ENCODE measurements at places on chromosomes 5 and 9.

DNA sequence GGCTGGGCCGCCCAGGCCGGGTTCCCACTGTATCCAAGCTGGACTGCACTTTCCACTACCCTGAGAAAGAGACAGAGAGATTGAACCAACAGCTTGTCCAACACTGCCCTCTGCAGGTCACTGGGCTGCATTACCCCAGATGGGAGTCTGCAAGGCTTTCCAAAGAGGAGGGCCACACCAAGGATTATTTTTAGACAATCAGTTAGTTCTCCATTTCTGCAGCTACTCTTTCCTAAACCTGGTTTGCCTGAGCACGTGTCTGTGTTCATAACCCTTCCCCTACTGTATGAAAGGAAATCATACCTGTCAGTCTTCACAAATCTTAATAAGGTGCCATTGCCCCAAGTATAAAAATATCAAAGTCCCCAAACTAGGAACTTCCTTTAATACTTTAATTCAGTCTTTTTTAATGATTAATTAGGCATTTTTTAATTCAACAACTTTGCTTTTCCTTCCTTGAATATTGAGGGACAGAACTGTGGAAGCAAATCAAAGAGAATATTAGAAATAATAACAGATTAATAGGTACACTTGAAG, 13.4 kb upstream of the FGF1 start:
- peak; percentile 92 for DNase-seq
- peaks cover 21% of the 10 kb centered on the region for H3K4me1 ChIP-seq
- no peaks in the 10 kb centered on the region for H3K27me3 ChIP-seq
- peak overlapping the region; percentile 16 for H3K27ac ChIP-seq

GRCh38 chr9:127627494-127627855, 15.4 kb downstream of the STXBP1 start:
- no peaks in the 10 kb centered on the region for H3K27me3 ChIP-seq
- no peak overlapping the region for H3K27ac ChIP-seq
- no peak overlapping the region for H3K4me3 ChIP-seq
- peaks cover 18% of the 10 kb centered on the region for H3K4me1 ChIP-seq
- H3K36me3 ChIP-seq, result no peaks in the 10 kb centered on the region
- DNase-seq, result no peak

DNA sequence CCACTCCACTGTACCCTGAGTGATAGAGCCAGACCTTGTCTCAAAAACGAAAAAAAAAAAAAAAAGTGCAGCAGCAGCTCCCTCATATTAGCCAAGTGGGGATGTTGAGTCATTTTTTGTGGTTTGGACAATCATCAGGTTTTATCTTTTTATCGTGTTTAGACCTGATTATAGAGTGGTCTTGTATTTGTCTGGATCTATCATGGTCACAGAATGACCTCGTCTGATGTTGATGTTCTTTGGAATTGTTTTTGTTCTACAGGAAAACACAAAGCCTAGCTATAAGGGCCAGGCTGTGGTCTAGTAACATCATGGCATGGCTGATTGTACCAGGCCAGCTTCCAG, 1.6 kb upstream of the FBXW11 start:
- peaks cover 35% of the 10 kb centered on the region for H3K4me1 ChIP-seq
- no peak for DNase-seq
- H3K4me3 ChIP-seq, result no peak overlapping the region
- no peak overlapping the region for H3K27ac ChIP-seq

GRCh38 chr5:144460600-144460999, 289.9 kb downstream of the KCTD16 start:
- no peaks in the 10 kb centered on the region for H3K4me1 ChIP-seq
- no peaks in the 10 kb centered on the region for H3K27me3 ChIP-seq
- H3K36me3 ChIP-seq, result no peaks in the 10 kb centered on the region
- no peak overlapping the region for H3K27ac ChIP-seq
- no peak for DNase-seq

GRCh38 chr5:169511708-169512107, 71.9 kb upstream of the SPDL1 start:
- no peaks in the 10 kb centered on the region for H3K36me3 ChIP-seq
- H3K27ac ChIP-seq, result no peak overlapping the region

DNA sequence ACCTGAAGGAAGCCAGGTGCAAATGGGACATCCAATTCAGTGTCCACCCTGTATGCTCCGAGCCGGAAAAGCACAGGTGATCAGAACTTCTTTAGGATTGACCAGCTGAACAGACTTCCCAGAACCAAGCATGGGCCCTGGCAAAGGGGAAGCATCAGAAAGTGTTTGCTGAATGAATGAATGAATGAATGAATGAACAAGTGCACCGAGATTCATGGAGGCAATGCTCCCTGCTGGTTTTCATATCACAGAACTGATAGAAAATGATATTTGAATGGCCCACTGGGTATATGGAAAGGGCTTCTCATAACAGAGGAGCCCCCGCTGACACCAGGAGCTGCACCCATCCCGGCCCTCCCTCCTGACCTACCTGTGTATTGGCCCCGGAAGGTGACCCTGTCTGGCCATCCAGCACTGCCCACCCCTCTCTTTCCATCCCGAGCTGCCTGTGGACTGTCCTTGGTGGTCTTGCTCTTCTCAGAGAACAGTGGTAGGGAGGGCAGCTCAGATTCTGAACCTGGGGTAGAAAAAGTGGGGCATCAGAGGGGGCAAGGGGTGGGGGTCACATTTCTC, 15.9 kb downstream of the ORM2 start:
- no peaks in the 10 kb centered on the region for H3K27me3 ChIP-seq
- H3K4me1 ChIP-seq, result peaks cover 24% of the 10 kb centered on the region
- no peak for DNase-seq
- no peak overlapping the region for H3K4me3 ChIP-seq
- H3K36me3 ChIP-seq, result no peaks in the 10 kb centered on the region
- H3K27ac ChIP-seq, result no peak overlapping the region

- H3K36me3 ChIP-seq, result no peaks in the 10 kb centered on the region
- H3K4me3 ChIP-seq, result no peak overlapping the region
- DNase-seq, result no peak
- H3K4me1 ChIP-seq, result peaks cover 65% of the 10 kb centered on the region
Observed at GRCh38 chr5:1502046-1502736, 21.6 kb downstream of the LPCAT1 start.

GRCh38 chr9:91296354-91296753, 65.4 kb downstream of the AUH start:
- H3K27me3 ChIP-seq, result no peaks in the 10 kb centered on the region
- peaks cover 25% of the 10 kb centered on the region for H3K4me1 ChIP-seq
- no peaks in the 10 kb centered on the region for H3K36me3 ChIP-seq
- H3K4me3 ChIP-seq, result no peak overlapping the region
- no peak overlapping the region for H3K27ac ChIP-seq

DNA sequence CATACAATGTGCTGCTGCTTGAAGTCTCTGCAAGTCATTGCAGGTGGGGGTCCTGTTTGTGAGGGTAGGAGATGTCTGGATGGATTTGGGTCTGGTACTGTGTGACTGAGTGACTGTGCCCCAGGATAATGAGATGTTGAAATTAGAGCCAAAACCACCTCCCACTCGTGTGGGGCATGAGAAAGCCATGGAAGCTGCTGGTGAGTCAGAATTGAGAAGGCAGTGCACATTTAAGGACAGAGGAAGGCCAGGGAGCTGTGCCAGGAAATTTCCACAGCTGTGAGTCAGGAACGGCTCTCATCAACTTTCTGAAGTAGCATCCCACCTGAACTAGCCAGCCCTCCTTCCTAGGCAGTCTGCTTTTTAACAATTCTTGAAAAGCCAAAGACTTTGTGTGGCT, 229.8 kb downstream of the DRD1 start:
- H3K4me1 ChIP-seq, result peaks cover 4% of the 10 kb centered on the region
- H3K27me3 ChIP-seq, result no peaks in the 10 kb centered on the region

GRCh38 chr5:35342664-35343063, 112.4 kb upstream of the PRLR start:
- H3K4me1 ChIP-seq, result no peaks in the 10 kb centered on the region
- H3K4me3 ChIP-seq, result no peak overlapping the region
- H3K27ac ChIP-seq, result no peak overlapping the region
- H3K36me3 ChIP-seq, result no peaks in the 10 kb centered on the region
- no peaks in the 10 kb centered on the region for H3K27me3 ChIP-seq
- DNase-seq, result no peak

- H3K27me3 ChIP-seq, result no peaks in the 10 kb centered on the region
- H3K4me1 ChIP-seq, result no peaks in the 10 kb centered on the region
- no peaks in the 10 kb centered on the region for H3K36me3 ChIP-seq
- DNase-seq, result no peak
Observed at GRCh38 chr5:105840800-105841199, 1829.9 kb downstream of the EFNA5 start.

- H3K4me1 ChIP-seq, result no peaks in the 10 kb centered on the region
- H3K27ac ChIP-seq, result no peak overlapping the region
- DNase-seq, result no peak
- H3K4me3 ChIP-seq, result no peak overlapping the region
- no peaks in the 10 kb centered on the region for H3K27me3 ChIP-seq
Observed at GRCh38 chr5:171850324-171850947, 64.8 kb downstream of the SMIM23 start.

- no peak overlapping the region for H3K27ac ChIP-seq
- H3K36me3 ChIP-seq, result no peaks in the 10 kb centered on the region
- H3K4me1 ChIP-seq, result no peaks in the 10 kb centered on the region
- no peaks in the 10 kb centered on the region for H3K27me3 ChIP-seq
- H3K4me3 ChIP-seq, result no peak overlapping the region
Observed at GRCh38 chr9:123964761-123965160, 34.8 kb upstream of the DENND1A start.

GRCh38 chr5:10702040-10702629, 58.9 kb downstream of the DAP start:
- no peaks in the 10 kb centered on the region for H3K27me3 ChIP-seq
- H3K4me3 ChIP-seq, result no peak overlapping the region
- DNase-seq, result no peak
- no peak overlapping the region for H3K27ac ChIP-seq
- H3K4me1 ChIP-seq, result peaks cover 31% of the 10 kb centered on the region

DNA sequence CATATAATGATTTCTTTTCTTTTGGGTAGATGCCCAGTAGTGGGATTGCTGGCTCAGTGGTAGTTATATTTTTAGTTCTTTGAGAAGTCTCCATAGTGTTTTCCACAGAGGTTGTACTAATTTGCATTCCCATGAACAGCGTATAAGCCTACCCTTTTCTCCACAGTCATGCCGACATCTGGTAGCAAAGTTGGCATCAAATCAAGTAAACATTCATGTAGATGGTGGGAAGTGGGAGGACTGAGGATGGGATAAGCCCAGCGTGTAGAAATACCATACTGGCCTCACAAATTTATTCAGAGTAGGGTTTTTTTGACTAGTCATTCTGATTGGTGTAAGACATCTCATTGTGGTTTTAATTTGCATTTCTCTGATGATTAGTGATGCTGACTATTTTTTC, 115.4 kb downstream of the EGFLAM start:
- DNase-seq, result no peak
- no peaks in the 10 kb centered on the region for H3K36me3 ChIP-seq
- no peak overlapping the region for H3K27ac ChIP-seq
- peaks cover 5% of the 10 kb centered on the region for H3K4me1 ChIP-seq
- no peak overlapping the region for H3K4me3 ChIP-seq

DNA sequence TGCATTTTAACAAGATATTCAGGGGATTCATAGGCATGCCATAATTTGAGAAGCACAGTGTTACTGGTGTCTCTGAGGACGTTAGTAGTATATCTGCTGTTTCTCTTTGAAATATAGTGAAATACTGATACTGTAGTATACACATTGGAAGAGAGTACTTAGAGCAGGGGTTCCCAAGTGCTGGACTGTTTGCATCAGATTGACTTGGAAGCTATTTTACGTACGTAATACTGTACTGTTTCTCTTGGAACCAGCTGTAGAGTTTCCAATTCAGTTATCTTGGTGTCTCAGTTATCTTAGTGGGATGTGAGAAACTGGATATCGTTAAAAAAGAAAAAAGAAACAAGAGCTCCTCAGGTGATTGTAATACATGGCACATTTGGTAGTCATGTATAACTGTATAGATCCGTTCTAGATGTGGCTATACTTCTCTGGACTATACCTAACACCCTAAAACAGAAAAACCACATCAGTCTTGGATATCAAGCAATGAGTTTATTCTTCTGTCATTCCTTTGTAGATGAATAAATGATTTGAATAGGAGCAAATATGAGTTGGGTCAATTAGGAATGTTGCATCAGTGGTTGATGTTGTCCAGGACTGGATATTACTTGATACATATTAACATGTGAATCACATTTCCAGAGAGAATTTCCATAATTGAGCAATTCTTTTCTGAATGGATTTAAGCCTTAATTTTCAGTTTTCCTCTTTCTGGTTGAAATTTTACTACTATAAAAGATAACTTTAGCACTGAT, 33.4 kb downstream of the PRRC1 start:
- DNase-seq, result no peak
- no peaks in the 10 kb centered on the region for H3K27me3 ChIP-seq
- no peaks in the 10 kb centered on the region for H3K36me3 ChIP-seq
- peaks cover 6% of the 10 kb centered on the region for H3K4me1 ChIP-seq
